Ureter (tissue), 1 donor: ENCODE measurements at places on chromosomes 12 and 14.

DNA sequence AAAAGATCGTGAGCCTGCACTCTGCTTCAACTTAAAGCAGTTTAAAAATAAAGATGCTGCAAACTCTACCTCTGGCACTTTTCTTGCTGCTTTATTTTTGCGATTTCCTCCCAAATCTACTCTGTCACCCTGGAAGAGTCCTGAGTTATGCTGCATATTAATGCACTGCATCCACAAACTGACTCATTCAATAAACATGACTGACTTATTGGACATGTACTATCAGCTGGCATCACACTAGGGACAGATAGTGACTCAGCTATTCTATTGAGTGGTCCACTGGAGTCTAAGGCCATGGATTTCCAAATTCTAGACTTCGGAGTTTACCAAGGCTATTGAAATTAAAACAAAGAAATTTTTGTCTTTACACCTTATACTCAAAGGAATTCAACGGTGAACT lies 90.7 kb upstream of the PTPRR start:
- DNase-seq: no peak

GRCh38 chr12:76259660-76260389 lies 88.4 kb downstream of the BBS10 start:
- DNase-seq: no peak

DNA sequence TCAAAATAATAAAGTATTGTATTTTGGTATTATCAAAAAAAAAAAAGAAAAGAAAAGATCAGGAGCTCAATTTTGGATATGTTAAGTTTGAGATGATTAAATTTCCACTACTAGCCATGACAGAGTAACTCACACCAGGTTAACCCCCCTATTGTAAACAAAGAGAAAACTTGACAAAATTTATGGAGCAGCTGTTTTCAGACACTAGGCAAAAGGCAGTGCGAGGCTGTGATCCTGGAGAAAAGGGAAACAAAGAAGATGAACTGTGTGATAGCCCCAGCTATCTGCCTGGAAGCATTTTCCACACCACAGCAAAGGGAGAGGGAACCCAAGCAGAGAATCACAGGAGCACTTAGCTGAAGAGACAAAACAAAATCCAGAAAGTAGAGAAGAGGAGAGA lies 145.0 kb downstream of the KIF21A start:
- no peak for DNase-seq

GRCh38 chr12:102052192-102053061 lies 9.4 kb downstream of the WASHC3 start:
- DNase-seq: no peak
